ENCODE measurements at places on chromosomes 5 and 9.

GRCh38 chr9:101466863-101467262 is 31.3 kb upstream of the ALDOB start:
- DNase-seq, result no peak

- DNase-seq, result no peak
Observed at GRCh38 chr5:14054111-14054854, 88.9 kb upstream of the TRIO start.

DNA sequence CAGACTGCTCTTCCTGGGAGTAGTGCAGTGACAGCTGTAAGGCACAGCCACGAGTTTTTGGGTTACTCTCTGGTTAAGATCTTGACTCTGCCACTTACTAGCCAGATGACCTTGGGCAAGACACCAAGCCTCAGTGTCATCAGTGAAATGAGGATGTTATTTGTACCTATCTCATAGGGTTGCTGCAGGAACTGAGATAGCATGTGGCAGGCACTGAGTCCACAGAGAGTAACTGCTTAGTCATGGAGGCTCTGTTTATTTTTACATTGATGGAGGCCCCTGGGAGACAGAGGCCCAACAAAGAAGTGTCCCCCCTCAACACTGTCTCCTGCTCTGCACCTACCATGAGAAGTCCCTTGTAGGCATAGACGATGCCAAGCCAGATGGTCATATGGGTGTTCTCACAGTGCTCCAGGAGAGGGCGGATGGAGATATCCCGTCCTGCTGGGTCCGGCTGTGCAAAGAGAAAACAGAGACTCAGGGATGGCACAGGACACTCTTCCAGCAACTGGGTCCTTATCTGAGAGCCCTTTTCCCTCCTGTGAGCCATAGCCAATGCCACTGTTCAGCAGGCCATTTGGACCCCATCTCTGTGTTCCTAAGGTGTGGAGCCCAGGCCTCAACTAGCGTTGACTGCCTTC is 55.4 kb upstream of the TBC1D2 start:
- DNase-seq, result no peak

- peak; percentile 39 for DNase-seq
Observed at GRCh38 chr5:24633715-24634325, 11.0 kb downstream of the CDH10 start.

DNA sequence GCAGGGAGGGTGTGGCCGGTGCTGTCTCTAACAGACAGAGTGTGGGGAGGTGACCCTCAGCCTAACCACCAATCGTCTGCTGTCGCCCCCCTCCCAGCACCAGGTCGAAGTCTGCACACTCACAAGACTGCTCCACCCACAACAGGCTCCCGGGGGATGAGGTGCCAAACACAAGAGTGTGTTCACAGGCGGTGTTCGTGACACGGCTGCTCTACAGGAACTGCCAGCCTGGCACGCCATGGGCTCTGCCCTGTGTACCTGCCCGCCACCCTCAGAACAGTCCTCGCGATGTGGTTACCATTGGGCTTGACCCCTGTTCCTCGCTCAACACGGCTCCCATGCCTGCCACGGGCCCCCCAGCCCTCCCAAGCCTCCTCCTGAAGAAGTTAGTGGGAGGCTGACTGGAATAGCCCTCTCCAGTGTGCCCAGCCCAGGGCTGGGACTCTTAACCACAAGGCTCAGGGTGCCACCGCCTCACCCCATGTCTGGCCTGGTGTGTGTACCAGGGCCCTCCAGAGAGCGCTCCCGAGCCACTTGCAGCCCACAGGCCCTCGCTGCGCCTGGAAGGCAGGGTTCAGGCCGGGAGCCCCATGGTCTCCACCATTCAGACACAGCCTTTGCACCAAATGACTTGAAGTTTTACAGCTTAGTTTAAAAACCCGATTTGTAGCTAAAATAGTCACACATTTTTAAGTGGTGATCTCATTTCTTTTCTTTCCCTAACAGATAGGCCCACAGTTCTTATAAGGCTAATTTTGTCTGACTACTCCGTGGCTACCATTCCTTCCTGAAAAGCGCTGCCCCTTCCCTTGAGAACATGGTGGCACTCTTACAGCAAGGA is 102.5 kb downstream of the CAMSAP1 start:
- no peak for DNase-seq

GRCh38 chr5:50595199-50595598 is 71.2 kb upstream of the PARP8 start:
- DNase-seq, result no peak

- no peak for DNase-seq
Observed at GRCh38 chr5:6408260-6408596, 29.9 kb upstream of the MED10 start.

- DNase-seq, result peak; percentile 11
Observed at GRCh38 chr5:77560677-77561263, 68.7 kb upstream of the WDR41 start.

- DNase-seq, result no peak
Observed at GRCh38 chr5:82777106-82777505, 300.1 kb downstream of the TMEM167A start.

DNA sequence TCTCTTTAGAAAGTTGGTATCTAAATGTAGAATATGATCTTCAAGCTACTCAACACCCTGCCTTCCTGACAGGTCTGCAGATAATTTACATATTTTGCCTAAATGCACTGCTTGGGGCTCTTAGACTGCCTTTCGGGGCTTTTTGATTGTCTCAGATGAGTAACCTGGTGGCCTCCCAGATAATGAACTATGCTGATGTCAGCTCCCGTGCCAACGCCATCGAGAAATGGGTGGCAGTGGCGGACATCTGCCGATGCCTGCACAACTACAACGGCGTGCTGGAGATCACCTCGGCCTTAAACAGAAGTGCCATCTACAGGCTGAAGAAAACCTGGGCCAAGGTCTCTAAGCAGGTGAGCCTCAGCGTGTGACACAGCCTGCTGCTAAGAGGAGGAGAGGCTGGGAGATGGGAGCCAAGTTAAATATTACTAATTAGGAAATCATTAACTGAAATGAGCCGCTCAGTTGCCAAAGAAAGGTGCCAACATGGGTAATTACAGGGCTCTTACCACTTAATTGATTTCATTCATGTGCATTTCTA is 20.8 kb upstream of the CKMT2 start:
- no peak for DNase-seq

DNA sequence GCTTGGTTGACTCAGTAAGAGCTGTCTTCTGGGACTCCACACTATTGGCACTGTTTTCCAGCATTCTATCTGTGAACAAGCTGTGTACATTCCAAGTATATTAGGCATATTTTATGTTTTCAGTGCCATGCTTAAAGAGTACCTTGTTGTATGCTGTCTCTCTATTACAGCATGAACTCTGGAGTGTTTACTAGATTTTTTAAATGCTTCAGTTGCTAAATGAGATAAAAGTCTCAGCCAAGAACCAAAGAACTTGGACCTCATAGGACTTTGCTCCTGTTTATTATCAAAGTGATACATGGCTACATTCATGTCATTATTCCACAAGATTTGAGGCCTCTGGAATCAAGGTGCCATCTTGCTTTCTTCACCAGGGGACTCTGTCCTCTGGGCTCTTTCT is 167.2 kb downstream of the C9orf152 start:
- DNase-seq, result no peak

- no peak for DNase-seq
Observed at GRCh38 chr9:129463994-129464393, 156.9 kb downstream of the C9orf50 start.

DNA sequence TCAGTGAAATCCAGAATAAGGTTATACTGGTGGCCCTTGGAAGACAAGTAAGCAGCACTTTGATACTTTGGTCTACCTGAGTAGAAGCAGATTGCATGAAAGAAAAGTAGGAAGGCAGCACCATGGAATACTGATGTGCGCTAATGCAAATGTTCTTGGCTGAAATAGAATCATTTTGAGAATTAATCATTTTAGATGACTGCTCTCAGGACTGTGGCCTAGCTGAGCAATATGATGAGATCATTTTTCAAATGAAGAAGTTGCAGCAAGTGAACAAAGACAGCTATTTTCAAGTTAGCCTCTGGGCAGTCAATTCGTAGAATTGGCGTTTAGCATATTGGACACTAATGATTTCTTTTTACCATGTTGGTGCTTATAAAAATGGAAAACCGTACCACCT is 483.5 kb downstream of the TMEM232 start:
- no peak for DNase-seq

DNA sequence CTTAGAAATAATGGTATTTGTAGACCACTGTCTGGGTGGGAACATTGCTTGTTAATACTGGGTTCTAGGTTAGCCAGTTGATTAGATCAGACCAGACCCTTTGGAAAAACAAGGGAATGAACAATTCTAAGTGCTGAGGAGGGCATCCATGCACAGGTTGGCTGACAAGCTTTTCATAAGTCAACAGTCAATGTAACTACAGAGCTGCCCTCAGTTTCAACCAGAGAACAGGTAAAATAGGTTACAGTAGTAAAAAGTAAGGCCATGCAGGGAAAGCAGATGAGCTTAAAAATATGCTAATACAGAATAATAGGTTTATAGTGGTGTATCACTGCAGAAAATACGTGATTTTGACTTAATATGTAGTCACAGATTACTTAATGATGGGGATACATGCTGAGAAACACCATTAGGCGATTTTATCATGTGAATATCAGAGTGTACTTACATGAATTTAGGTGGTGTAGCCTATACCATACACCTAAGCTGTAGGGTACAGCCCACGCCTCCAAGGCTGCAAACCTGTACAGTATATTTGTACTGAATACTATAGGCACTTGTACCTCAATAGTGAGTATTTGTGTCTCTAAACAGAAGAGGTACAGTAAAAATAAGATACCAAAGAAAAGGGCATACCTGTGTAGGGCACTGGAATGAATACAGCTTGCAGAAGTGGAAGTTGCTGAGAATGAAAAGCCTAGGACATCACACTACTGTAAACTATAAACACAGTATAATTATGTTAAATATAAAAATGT is 6.1 kb upstream of the FGF18 start:
- DNase-seq, result no peak

DNA sequence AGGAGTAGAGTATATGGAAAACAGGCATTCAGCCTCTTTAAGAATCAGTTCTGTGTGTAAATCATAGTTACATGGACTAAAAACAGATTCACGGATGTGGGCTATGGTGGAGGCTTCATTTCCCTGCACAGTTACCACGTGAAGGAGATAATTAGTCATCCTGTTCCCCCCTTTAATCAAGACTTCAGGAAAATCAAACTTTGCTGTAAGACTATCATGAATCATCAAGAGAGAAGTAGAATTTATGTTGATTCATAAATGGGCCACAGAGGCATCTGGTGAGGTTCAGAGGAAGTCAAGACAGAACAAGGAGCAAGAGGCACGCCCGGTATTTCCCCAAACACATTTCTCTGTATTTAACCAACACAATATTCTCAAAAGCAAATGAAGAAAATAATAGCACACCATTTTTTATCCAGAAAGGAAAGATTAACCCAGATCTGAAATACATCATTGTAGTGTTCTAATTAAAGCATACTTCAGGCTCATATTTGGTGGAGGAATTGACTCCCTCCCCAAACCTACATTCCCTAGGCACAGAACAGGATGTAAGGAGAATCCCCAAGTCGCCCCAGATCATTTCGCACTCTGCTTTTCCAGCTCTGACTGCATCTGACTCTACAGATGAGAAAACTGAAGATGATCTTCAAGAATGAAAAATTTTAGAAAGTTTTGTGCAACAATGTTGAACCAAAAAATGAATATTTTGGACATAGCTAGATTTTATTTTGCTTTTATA is 175.8 kb upstream of the GAS1 start:
- DNase-seq, result peak; percentile 63

DNA sequence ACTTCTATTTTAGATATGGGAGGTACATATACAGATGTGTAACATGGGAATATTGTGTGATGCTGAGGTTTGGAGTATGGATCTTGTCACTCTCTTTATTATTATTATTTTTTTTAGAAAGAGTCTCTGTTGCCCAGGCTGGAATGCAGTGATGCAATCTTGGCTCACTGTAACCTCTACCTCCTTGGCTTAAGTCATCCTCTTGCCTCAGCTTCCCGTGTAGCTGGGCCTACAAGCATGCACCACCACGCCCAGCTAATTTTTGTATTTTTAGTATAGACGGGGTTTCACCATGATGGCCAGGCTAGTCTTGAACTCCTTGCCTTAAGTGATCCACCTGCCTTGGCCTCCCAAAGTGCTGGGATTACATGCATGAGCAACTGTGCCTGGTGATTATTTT is 138.4 kb upstream of the SLC28A3 start:
- no peak for DNase-seq

- DNase-seq, result no peak
Observed at GRCh38 chr5:6250121-6250520, 128.2 kb downstream of the MED10 start.

DNA sequence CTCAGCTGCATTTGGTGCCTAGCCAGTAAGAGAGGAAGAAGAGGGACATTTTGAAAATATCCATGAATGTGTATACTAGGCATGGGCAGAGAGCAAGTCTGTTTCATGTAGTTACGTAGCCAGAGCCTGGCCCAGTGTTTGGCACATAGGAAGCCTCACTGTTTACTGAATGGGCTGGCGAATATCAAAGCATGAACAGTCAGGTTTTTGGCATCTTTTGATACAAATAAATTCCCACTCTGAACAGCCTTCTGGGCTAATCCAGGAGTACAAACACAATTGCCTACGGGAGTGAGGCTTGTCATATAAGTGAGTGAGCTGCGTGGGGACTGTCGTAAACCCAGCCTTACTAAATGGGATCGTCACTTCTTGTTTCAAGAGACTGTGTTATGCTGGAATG is 253.1 kb upstream of the PANK3 start:
- DNase-seq, result no peak

DNA sequence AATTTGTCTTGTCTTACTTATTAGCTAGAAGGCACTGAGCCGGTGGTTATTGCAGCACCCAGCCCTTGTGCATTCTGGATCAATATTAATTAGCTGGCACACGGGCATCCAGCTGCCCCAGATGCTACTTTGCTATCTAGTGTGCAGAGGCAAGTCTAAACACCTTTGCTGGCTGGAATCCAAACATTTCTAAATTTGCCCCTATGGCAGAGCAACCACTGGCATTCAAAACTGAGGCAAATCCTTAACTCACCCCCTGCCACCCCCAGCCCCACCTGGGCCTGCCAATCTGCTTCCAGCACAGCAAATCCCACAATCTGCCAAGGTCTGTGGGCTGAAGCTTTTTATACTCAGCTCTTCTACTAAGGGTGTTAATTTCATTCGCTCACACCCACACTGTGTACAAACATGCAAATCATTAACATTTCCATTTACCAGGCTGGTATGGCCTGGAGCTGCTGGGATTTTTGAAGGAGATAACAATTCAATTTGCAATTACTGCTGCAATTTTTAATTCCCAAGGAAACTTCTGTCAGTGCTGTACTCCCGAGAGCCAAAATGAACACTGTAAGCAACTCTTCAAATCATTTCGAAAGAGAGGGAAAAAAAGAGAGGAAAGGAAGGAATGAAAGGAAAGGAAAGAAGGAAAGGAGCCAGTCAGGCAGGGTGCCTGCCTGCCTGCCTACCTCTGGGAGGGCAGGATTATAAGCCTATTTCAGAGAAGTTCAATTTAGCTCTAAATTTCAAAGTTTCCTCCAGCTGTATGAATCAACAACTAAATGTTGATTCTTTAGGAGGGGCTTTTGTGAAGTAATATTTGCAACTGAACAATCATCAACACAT is 35.5 kb downstream of the RAPGEF1 start:
- DNase-seq, result no peak
